ENCODE measurements at places on chromosomes 12 and 14.

DNA sequence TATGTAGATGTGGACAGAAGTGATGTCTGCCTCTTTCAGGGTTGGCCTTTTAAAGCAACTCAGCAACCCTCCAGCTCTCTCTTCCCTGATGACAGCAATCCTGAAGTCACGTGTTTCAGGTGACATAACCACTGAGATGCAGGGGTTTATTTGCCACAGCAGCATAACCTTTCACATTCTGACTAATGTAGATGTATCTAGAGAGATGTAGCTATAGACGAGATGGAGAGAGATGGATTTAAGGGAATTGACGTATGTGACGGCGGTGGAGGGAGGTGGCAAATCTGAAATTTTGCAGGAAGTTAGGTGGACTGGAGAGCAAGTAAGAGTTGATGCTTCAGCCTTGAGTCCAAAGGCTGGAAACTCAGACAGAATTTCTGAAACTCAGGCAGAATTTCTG lies 126.0 kb downstream of the ZFP36L1 start:
- DNase-seq: no peak

DNA sequence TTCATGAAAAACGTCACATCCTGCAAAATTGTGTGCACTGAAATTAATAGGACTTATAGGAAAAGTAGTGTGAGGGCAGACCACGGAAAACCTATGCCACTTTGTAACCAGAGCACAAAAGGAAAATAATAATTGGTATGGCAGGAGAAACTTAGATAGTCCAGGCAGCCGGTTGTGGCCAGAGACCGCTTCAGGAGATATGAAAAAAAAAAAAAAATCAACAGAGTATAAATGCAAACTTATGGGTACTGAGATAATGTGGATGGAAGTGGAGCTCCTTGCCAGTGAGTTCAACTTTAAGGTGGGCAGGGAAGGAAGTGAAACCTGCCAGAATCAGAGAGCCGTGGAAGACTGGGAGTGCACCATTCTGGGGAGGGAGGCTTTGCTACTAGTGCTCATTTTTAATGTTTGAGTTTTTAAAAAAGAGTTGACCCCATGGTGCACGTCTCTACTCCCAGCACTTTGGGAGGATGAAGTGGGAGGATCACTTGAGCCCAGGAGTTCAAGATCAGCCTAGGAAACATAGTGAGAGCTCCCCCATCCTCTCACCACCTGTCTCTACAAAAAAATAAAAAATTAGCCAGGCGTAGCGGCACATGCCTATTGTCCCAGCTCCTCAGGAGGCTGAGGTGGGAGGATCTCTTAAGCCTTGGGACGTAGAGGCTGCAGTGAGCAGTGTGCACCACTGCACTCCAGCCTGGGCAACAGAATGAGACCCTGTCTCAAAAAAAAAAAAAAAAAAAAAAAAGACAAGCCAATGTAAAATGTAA lies 34.3 kb upstream of the METAP2 start:
- no peak for DNase-seq

GRCh38 chr12:1875608-1876007 lies 42.8 kb downstream of the CACNA2D4 start:
- no peak for DNase-seq

- DNase-seq: no peak
These were observed 157.5 kb downstream of the PLCZ1 start for GRCh38 chr12:18580291-18580690.

DNA sequence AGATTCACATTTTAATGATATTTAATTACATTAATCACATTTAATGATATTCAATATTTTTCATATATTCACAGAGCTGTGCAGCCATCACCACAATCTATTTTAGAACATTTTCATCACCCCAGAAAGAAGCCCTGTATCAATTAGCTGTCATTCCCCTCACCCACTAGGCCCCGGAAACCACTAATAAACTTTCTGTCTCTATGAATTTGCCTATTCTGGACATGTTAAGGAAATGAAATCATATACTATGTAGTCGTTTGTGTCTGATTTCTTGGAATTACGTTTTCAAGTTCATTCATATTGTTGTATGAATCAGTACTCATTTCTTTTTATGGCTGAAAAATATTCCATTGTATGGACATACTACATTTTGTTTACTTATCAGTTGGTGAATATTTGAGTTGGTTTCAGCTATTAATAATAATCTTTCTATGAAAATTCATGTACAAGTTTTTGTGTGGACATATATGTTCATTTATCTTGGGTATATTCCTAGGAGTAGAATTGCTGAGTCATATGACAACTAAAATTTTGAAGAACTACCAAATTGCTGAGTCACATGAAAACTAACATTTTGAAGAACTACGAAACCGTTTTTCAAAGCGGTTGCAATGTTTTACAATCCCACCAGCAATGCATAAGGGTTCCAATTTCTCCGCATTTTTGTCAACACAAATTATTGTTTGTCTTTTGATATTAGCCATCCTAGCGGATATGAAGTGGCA lies 11.7 kb upstream of the OTOGL start:
- DNase-seq: no peak

GRCh38 chr14:75259510-75259855 lies 19.1 kb upstream of the FOS start:
- DNase-seq: no peak

GRCh38 chr12:5335069-5335468 lies 96.8 kb upstream of the NTF3 start:
- no peak for DNase-seq

DNA sequence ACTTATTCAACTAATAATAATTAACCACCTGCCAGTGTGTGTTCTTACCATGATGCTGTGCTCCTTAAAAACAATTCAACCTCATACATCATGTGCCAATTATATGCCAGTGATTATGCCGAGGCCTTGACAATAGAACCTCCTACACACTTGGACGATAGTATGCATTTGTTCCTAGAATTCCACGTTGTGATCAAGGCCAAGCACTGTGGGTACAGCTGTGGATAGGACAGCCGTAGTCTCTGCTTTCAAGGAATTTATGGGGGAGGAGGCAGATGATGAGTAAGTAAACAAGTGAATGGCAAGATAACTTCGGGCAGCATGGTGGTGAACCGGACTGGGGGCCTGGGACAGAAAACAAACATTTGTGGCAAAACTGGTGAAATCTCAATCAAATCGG lies 18.0 kb upstream of the MYO1H start:
- no peak for DNase-seq

- DNase-seq: no peak
These were observed 587.7 kb downstream of the RPL10L start for GRCh38 chr14:46063872-46064271.

DNA sequence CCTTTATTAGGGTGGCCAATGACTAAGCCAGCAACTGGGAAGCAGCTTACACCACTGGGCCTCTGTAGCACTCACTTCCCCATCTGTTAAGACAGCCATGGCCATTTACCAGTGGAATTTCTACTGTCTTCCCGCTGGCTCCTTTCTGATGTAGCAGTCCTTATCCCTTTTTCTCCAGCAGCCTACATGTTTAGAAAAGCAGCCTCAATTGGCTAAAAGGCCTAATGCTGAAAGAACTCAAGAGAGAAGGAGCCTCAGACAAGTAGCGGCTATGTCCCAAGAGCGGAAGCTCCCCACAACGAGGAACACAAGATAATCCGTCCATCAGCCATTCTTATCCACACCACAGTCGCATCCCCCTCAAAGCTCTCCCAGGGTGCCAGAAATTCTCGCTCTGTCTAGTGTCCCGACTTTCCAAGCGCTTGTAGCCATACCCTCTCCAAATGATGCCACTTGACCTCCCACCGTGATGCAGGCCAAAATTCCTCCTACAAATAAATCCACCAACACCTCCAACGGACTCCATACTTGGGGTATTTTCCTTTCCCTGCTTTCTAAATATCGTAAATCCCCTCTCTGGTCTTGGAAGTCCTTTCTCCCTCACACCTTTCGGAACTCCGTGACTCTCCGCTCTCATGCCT lies 624 bp downstream of the M6PR start:
- no peak for DNase-seq

- no peak for DNase-seq
These were observed 73.2 kb downstream of the RIMBP2 start for GRCh38 chr12:130642856-130643255.

DNA sequence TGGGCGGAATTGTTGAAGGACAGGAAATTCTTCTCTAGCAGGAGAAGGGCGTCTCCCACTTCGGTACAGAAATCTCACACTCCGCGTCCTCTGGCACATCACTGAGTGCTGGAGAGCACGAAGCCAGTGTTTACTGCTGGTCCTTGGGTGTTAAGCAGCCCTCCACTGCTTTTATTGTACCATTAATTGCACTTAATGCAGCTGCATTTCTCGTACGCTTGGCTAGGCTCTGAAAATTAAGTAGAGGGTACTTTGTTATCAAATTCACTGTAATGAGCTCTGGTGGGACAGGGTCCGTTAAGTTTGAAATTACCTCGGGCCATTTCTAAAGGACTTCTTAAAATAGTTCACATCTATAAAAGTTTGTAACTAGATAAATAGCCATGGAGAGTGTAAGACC lies 411.2 kb downstream of the NPAS3 start:
- DNase-seq: no peak

DNA sequence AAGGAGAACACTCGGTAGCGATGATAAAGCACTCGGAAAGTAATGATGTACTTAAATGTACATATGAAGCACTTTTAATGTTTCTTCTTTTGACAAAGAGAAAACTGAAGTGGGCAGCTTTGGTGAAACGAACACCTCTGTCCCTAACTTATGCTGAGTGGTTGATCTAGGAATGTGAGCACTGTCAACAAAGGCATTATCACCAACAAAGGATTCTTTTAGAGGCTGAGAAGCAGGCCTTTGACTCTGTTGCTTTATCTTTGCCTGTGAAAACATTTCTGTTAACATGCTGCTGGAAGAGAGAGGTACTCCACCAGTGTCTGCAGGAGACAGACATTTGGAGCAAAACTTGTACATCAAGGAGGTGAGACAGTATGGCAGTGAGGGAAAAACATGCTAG lies 103.2 kb upstream of the VRK1 start:
- DNase-seq: no peak

- DNase-seq: no peak
These were observed 129.6 kb upstream of the CDKN3 start for GRCh38 chr14:54267172-54267571.

GRCh38 chr12:65614259-65614889 lies 209.9 kb upstream of the HMGA2 start:
- DNase-seq: no peak

DNA sequence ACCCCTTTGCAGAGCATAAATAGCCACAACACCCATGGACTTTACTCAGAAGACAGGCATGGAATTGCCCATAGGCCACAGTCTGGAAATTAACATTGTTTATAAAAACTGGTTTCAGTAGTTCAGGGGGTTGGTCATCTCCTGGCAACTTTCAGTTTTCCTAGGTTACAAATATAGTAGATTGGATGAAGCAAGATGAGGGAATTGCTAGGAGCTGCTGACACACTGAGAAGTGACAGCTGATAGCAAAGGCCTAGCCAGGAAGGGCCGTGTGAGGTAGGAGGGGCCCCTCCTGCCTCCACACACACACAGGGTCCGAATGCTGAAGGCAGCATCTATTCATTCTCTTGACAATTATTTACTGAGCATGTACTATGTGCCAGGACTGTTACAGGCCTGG lies 8.3 kb downstream of the GALNT16 start:
- DNase-seq: no peak

GRCh38 chr14:52222901-52223300 lies 44.6 kb upstream of the PTGDR start:
- DNase-seq: no peak

DNA sequence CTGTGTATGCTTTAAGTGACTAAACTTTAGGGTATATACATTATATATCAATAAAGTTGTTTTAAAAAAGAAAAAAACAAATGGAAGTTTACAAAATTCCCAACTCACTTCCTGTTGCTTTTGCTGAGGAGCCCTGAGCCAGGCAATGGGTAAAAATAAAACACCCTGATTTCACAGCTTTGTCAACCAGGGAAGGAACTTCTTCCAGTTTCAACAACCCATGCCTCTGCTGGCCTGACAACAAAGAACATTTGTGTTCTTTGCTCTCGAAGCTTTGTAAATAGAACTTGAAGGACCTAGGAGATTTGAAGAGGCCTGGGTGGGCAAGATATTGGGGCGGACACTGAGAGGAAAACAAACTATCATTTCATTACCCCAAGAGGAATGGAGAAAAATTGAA lies 141.2 kb upstream of the NOS1 start:
- no peak for DNase-seq

- DNase-seq: no peak
These were observed 34.2 kb upstream of the PLEKHA5 start for GRCh38 chr12:19095331-19095730.

DNA sequence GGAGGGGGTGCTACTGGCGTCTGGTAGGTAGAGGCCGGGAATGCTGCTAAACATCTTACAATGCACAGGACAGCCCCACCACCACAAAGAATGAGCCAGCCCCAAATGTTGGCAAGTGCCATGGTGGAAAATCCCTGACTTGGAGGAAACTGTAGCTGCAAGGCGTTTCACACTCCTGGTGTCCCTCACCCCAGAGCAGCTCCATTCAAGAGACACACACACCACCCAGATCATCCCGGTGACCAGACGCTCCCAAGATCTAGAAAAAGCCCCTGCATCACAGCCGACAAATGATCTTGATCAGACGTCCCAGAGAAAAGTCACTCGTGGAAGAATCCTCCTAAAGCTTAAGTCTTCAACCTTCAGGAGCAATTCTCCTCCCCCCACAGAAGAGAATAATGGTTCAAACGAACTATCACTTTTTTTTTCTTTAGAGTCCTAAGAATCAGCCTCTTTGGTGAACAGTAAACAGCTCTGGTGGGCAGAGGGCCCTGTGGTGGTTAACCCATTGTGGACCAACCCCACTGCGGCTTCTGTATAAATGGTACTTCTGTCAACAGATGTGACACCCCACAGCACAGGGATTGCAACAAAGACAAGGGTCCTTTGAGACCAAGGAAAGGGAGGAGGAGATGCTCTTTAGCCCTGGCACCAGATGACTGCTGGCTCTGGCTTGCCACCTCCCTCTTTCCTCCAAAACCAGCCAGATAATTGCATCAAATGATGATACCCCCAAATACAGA lies 2.7 kb downstream of the GLTP start:
- no peak for DNase-seq

GRCh38 chr12:76014007-76014406 lies 17.6 kb downstream of the PHLDA1 start:
- no peak for DNase-seq

GRCh38 chr12:22662356-22662755 lies 37.4 kb downstream of the ETNK1 start:
- DNase-seq: no peak

DNA sequence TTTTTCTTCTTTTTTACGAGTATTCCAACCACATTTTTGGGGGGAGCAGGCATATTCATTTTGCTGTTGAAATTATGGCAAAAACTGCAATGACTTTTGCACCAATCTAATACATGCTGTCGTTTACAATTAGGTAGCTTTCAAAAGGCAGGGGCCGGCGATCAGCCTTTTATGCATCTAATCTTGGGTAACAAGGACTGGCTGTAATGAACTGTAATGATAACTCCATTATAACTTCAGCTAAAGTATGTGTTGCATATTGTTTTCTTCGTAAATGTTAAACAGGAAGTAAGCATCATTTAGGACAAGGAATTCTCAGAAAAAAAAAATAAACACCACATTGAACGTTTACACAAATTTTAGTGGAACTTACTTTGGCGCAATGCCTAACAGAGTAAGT lies 30.3 kb upstream of the KLRF1 start:
- no peak for DNase-seq

Data from stimulated activated effector memory CD8-positive, alpha-beta T cell treated with anti-CD3 and anti-CD28 coated beads, Interleukin-12 subunit alpha, Interleukin-12 subunit beta, amount 100 ng/mL, for 72 hours (primary cell).